T-helper 17 cell (primary cell): ENCODE measurements at places on chromosomes 5 and 9.

DNA sequence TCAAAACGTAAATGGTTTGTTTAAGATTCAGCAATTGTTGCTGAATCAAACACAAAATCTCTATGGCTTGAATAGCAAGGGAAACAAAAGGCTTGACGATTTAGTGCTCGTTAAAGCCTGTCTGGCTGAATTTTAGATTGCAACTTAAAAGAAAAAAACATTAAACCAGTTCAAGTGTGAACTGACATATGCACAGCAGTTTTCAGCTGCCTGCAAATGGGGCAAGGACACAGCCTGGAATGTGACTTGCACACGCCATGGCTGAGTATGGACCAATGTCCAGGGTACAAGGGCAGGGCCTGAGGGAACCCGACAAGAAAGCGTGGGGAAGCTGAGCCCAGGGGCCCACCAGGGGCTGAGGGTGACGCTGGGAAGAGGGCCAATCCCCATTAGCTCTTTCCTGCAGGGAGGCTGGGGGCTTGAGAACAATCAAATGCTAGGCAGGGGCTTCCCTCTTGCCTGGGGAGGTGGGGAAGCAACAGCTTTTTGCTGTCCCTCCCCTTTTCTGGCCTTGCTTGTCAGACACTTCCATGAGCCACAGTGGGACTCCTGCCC, 89.6 kb upstream of the LRRTM2 start:
- DNase-seq: no peak

DNA sequence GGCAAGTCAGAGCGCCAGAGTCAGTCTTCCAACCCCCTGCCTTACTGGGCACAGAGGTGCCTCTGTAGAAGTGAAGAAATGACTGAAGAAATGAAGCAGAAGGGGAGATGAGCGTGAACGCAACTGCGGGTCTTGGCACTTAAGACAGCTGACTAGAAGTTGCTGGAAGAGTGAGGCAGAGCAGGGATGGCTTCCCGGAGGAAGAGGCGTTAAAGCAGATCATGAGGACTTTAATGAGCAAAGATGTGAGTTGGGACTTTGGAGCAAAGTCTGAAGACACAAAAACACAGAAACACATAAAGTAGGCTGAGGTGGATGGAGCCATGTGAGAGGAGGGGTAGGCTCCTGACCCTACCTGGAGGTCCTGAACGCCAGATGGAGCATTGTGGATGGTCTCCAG, 7.2 kb downstream of the AQP3 start:
- DNase-seq: no peak

DNA sequence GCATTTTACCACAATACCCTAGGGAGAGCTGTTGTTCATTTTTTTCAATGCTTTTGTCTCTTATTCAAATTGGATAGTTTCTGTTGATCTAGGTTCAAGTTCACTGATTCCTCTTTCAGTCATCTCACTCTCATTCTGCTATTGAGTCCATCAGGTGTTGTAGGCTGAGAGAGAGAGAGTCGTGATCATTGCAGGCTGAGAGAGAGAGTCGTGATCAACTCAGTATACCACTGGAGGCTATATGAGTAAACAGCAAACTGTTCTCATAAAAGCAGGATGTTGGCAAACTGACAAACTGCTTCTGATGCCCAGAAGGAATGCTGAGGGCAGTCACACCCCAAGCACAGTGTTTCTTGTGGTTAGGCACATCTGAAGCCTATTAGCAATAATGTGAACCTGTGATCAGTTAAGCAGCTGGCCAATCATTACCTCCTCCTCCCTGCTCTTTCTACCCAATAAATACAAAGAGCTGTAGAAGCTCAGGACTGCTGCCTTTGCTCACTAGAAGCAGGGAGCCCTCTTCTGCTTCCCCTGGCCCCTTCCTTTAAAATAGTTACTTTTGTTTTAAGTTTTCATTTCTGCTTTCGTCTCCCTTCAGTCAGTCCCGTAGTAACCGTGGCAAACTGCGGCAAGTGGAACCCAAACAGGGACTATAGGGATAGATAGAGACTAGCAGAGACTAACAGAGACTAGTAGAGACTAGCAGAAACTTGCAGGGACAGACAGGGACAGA, 476.1 kb upstream of the ACO1 start:
- no peak for DNase-seq

GRCh38 chr5:140868721-140869554, at the start of gene PCDHA11:
TSS of gene PCDHA11 (plus strand) at chr5:140868957. CDS start at chr5:140869104, 147 bp downstream.
- DNase-seq: no peak

- DNase-seq: no peak
Measured at GRCh38 chr5:24555229-24555628, 89.5 kb downstream of the CDH10 start.

- DNase-seq: no peak
Measured at GRCh38 chr9:27425827-27426510, 98.1 kb upstream of the IFNK start.
